ENCODE measurements at places on chromosomes 12 and 14.

DNA sequence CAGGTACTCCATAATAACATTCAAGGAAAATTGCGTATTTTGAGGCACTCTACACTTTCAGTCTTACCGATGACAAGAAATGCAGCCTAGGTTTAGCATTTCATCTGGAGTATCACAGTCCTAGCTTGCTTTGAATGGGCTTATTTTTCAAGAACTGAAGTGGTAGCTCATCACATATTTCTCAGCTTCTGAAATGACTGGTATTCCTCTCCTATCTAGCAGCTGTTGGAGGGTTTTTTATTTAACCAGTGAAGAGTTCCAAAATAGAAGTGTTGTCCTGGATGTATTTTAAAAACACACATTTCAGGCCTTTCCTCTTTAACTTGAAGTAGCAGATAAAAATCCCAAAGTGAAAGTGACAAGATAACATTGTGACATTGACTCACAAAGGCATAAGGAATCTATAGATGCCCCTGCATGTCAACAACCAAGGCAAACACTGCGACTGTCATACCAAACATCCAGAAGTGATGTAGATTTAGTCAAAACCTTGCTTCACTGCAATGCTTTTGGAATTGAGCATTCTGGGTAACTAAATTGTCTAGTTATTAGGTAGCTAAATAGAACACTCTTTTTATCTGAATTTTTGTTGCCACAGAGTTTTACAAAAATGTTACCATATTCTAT, 182.2 kb upstream of the FBXO33 start:
- DNase-seq = no peak

DNA sequence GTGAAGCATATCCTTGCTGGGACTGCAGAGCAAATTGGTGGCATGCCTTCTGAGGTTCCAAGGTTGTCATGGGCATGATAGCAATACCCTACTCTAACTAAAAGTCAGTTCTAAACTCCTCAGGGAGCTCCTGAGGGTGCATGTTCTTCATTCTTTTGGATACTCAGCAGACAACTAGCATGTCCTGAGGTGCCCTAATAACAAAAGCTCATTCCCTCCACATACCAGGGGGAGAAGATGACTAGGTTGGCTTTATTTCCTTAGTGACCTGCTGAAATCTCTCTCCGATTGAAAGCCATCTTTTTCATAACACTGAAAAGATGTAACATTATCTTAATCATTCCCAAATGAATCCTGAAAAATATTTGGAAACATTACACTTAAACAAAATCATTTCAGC, 188.7 kb upstream of the IGF1 start:
- DNase-seq = no peak

GRCh38 chr14:61950340-61950739, 188.1 kb downstream of the SNAPC1 start:
- no peak for DNase-seq

DNA sequence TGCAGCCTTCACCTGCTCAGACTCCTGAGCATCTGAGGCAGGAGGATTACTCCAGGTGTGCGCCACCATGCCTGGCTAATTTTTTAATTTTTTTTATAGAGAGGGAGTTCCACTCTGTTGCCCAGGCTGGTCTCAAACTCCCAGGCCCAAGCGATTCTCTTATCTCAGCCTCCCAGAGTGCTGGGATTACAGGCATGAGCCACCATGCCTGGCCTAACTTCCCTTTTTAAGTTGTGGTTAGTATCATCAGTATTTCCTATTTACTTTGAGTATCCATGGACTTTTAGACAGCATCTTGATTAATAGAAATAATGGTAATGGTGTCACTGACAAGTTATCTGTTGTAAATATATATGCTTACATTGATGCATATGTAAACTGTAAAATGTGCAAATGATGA, 116.9 kb downstream of the FGD4 start:
- DNase-seq = peak; percentile 61

- DNase-seq = no peak
Measured at GRCh38 chr12:81077329-81077685, 572 bp upstream of the ACSS3 start.

DNA sequence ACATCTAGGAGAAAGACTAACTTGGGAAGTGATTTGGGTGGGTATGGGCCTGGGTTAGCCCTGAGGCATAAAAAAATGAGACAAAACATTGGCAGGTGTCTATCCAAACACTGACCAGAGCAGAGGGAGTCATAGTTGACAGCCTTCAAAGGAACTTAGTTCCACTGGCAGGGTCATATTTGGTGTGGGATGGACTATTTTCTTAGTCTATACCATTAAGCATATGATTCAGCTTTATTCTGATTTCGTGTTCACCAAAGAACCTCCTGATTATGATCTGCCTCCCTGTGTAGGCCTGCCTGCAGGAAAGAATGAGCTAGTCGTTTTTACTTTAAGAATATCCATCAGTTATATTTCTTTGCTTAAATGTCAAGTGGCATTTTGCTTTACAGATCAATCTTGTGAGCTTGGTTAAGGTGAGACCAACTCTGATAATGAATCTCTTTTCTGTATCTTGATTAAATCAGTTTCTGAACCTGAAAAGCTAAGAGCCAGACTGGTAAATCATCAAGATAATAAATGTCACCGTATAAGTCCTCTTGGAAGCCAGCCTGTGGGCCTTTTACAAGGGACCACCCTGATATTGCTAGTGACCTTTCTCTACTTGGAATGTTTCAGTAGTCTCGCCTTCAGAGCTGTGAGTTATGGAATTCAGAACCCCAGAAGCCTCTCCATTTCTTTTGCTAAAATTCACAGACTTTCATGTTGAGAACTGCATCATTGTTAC, 182.9 kb downstream of the MON2 start:
- no peak for DNase-seq
